ENCODE measurements at places on chromosomes 4 and X.

- DNase-seq, result no peak
Observed at GRCh38 chrX:50668860-50669259, 145.1 kb downstream of the SHROOM4 start.

DNA sequence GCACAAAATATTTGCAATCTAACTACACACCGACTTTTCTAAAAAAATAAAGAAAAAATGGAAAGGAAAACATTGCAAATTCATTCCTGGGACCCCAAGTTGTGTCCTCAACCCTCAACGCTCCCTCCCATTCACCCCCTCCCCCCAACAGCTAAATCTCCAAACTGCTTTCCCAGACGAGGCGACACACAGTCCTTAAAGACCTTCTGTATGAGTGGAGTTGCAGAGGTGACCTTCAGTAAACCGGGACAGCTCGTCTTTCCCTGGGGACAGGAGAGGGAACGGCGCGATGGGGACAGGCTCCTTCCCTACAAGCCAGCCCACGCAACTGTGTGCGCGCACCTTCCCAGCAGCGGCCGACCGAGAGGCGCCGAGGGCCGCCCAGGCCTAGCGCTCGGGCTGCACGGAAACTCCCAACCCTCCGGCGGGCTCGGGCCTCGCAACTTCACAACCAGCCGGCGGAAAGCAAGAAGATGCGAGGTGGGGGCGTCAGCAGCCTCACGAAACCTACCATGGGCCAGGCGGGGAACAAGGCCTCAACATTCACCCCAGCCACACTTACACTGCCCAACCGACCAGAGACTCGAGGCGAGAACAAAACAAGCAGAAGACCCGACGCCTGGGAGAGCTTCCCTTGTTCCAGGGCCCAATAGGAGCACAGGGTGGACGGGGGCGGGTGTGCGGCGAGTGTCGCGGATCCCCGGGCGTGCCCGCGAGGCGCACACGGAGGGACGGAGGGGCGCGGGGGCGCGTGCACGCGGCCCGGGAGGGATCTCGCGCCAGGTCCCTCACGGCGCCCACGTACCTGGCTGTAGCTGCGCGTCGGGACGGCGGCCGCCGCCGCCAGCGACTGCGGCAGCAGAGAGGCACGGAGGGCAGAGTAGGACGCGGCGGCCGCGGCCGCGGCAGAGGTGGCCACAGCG lies 763 bp downstream of the GRSF1 start:
- DNase-seq, result peak; percentile 63

DNA sequence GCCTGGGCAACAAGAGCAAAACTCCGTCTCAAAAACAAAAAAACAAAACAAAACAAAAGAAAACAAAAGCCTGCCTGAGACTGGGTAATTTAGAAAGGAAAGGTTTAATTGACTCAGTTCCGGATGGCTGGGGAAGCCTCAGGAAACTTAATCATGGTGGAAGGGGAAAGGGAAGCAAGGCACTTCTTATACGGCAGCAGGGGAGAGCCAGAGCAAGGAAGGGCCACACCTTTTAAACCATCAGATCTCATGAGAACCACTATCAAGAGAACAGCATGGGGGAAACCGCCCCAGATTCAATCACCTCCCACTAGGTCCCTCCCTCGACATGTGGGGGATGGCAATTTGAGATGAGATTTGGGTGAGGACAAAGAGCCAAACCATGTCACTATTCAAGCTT lies 122.2 kb downstream of the UBE2K start:
- no peak for DNase-seq

DNA sequence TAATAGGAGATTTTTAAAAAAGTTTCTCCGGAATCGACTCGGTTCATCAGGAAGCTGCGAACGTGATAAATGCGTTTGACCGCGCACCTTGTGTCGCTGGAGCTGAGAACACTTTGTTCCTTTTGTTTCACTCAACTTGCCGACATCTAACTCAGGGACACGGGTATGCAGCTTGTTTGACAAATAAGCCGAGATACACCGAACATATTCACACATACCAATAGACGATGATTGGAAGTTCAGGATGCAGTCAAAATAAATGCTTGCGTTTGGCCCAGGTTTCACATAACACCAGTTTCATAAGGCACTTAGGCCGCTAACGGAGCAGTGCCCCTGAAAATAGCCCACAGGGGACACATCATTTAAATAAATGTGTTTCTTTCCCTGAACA lies 932 bp upstream of the SHISA3 start:
- DNase-seq, result no peak

- DNase-seq, result no peak
Observed at GRCh38 chr4:1767061-1767769, 25.9 kb upstream of the FGFR3 start.

DNA sequence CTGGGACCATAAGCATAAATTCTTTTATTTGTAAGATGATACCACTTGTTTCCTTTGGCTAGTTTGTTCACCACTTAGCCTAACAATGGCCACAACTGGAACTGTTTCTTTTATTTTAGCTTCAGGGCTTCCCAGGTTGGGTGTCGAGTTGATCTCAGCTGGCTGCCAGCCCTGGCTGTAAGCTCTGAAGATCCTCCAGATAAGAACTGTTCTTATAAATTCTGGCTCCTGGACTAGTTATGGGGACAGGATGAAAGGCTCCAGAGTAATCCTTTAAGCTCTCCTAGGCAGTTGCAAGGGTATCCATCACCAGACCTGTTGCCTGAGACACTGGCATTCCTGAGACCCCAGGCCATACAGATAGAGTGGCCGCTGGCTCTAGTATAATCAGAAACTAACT lies 129.4 kb upstream of the ACSL4 start:
- DNase-seq, result peak; percentile 15

DNA sequence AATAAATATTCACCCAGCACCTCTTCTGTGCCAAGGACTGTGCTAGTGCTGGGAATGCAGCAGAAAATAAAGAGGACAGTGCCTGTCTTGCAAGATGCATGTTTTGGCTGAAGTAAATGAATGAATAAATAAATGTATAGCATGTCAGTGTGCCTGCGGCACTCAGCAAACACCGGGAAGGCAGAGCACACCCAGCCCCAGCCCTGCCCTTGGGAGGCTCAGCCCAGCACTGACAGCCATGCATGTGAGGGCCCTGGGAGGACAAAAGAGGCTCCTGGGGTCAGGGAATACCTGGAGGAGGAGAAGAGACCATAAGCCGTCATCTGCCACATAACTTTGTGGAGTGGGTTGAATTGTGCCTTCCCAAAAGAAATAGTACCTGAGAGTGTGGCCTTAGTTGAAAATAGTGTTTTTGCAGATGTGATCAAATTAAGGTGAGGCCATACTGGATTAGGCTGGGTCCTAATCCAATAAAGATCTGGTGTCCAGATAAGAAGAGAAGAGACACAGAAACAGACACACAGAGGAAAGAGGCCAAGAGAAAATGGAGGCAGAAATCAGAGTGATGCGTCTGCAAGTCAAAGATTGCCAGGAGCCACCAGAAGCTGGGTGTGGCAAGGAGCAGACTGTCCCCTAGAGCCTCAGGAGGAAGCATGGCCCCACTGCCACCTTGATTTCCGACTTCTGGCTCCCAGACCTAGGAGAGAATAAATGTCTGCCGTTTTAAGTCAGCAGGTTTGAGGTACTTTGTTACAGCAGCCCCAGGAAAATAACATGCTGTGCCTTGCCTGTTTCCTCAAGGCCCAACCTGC lies 16.3 kb downstream of the C4orf50 start:
- no peak for DNase-seq

GRCh38 chr4:159052315-159052714 lies 50.6 kb upstream of the RAPGEF2 start:
- DNase-seq, result no peak

DNA sequence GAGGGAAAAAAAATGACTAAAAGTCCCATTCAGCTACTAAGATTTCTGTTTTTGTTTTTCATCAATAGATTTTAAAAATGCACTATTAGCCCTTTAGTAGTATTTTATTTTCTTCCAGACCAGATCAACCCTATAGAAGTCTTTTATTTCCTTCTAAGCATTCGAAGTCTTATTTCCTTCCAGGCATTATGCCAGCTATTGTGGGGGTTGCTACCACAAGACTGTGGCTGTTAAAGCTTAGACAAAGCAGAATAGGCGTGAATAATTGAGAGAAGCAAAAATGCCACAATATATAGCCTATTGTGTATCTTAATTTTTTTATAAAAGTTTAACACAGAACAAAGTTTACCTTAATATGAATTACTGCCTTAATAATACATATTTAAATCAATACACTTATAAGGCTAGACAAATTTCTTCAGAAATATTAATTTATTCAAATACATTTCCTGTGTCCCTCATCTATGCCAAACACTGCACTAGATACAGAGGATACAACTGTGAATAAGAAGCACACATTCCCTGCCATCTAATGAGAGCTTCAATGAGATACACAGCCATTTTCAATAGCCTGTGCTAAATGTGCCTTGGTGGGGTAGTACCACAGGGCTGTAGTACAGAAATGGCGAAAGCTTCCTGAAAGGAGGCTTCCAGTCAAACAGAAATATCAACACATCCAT lies 33.1 kb downstream of the SLC10A7 start:
- DNase-seq, result no peak

- DNase-seq, result peak; percentile 93
Observed at GRCh38 chrX:119410027-119410819, 11.1 kb downstream of the SLC25A43 start.

GRCh38 chr4:151152028-151152427 lies 52.6 kb downstream of the RPS3A start:
- no peak for DNase-seq

DNA sequence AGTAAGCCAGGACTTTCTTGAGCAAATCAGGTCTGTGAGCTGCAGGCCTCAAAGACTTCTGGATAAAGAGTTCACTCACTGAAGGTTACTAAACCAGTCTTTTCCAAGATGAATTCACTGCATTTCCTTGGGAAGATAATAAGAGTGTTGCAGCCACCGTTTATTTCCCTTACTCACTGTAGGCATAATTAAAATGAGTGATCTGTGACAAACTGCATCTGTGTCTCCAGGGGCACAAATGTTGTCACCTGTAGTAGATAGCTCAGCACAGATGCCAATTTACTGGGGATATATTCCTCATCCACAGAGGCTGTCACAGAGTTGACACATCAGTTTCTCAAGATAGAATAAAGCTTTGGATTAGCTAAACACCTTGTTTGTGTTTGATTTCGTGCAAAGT lies 580.2 kb downstream of the SPRY1 start:
- DNase-seq, result no peak

DNA sequence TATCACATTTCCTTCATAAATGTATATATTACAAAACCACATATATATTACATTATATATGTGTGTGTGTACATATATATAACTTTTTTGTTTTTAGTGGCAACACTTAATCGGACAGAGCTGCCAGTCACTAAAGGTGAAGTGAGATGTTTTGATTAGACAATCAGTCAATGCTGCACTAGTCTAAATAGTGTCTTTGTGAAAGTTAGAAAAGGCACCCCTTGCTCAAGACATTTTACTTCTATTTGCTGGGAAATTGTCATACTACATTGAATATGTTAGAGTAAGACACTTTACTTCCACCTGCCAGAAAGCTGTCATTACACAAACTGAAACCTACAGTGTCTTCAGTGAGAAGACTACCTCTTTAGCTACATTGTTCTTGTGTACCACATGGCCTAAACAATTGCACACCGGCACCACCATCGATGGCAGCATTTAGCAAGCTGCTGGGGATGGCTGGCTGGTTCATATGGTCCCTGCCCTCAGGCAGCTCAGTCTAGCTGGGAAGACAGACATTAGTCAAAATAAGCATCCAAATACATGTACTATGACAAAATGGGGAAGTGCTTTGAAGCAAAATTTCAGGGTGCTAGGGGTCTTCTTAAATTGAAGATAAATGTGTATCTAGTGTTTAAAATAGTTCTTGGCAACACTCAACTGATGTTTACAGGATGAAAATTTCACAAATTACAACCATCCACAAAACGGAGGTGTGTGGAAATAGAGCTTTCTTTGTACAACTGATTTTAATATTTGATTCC lies 148.1 kb upstream of the GATB start:
- DNase-seq, result no peak

GRCh38 chr4:154779362-154779947 lies 1.6 kb upstream of the RBM46 start:
- peak; percentile 7 for DNase-seq

GRCh38 chrX:48826876-48827653 lies 752 bp downstream of the ERAS start:
- DNase-seq, result no peak

GRCh38 chr4:27057053-27057452 lies 196.4 kb downstream of the STIM2 start:
- no peak for DNase-seq

DNA sequence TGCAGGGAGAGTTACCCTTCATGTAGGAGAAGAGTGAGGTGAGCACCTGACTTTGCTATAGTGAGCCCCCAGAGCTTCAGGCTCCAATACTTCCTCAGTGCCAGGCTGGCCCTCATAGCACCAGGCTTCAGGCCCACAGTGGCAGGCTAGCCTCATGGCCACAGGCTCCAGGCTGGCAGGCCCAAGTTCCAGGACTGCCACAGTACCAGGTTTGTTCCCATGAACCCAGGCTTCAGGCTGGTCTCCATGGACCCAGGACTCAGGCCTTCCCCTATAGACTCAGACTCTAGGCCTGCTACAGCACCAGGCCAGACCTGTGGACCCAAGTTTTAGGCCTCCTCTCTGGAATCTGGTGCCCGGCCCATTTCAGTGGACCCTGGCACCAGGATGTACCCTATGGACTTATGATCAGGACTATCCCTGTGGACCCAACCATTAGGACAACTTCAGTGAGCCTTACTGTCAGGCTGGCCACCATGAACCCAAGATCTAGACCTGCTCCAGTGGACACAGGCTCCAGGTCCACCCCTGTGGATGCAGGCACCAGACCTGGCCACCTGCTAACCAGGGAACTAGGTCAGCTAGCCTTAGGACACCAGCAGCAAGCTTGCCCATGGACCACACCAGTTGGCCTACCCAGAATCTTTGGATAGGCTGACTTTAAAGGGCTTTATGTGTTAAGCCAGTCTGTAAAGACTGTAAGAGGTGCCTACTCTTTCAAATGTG lies 658.2 kb downstream of the KLHL13 start:
- no peak for DNase-seq

- DNase-seq, result no peak
Observed at GRCh38 chr4:110216129-110216528, 17.7 kb upstream of the ELOVL6 start.

- no peak for DNase-seq
Observed at GRCh38 chr4:64121803-64122202, 287.4 kb downstream of the TECRL start.
